ENCODE measurements at places on chromosomes 1 and 21.

GRCh38 chr1:87439821-87440220 lies 111.1 kb downstream of the LMO4 start:
- DNase-seq: no peak

- DNase-seq: no peak
Measured at GRCh38 chr1:230791986-230792564, 44.9 kb downstream of the CAPN9 start.

DNA sequence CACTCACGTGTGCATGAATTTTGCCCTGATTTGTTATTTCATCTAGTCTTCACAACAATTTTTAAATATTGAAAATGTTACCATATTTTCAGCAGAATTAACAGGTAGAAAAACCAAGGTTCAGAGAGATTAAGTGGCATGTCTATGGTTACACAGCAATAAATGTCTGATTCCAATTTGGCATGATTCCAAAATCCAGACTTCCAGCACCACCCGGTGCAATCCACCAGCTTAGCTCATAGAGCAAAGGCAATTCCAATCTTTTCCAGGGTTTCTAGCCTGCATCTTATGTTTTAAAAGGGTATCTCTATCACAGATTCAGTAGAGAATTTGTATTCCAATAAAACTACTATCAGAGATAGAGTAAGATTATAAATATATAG lies 161.8 kb downstream of the TPR start:
- no peak for DNase-seq

- DNase-seq: no peak
Measured at GRCh38 chr1:174939775-174940545, 59.8 kb upstream of the CACYBP start.

- no peak for DNase-seq
Measured at GRCh38 chr21:35491114-35491513, 442.0 kb upstream of the RUNX1 start.

- no peak for DNase-seq
Measured at GRCh38 chr1:3942416-3943122, 42.5 kb upstream of the C1orf174 start.

DNA sequence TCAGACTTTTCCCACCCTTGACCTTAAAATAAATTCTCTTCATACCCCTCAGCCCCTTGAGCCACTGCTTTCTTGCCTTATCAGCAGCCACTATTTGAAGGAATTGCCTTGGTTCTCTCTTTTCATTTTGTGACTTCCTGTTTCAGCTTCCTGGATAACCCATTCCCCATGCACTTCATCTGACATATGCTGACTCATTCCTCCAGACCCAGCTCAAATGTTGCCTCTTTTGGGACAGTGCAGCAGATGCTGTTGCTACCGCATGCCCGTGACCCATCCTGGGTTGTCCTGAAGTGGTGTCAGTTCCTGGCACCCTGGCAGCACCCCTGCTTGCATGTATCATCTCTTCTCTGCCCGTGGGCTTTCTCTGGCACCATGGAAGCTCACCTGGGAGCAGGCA lies 496.1 kb downstream of the PTPRU start:
- no peak for DNase-seq

- DNase-seq: no peak
Measured at GRCh38 chr21:34560021-34560420, 48.0 kb upstream of the KCNE1 start.

DNA sequence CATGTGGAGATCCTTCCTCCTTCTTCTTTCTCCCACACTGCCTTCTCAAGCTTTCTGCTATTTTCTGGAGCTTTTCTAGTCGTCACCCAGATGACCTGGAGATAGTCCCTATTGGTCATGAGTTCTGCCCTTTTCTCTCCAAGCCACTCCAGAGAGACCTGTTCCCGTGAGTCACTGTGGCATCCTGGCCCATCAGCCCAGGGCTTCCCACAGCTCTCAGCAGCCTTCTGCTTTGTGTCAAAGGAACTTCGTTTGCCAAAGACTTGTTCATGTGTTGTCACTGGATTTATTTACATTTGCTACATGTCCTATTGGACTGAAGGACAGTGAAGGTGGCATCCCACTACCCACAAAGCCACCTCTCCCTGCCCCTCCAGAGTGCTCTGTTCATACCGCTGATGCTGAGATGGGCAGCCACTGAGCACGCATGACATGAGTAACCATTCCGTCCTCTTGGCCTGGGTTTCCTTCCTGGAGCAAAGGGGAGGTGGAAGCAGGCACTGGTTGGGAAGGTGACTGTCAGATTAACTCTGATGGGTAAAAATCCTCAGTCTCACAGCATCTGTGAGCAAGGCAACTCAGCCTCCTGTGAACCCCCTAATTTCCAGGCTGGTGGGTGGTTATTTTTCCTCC lies 119.2 kb downstream of the EDEM3 start:
- DNase-seq: no peak

DNA sequence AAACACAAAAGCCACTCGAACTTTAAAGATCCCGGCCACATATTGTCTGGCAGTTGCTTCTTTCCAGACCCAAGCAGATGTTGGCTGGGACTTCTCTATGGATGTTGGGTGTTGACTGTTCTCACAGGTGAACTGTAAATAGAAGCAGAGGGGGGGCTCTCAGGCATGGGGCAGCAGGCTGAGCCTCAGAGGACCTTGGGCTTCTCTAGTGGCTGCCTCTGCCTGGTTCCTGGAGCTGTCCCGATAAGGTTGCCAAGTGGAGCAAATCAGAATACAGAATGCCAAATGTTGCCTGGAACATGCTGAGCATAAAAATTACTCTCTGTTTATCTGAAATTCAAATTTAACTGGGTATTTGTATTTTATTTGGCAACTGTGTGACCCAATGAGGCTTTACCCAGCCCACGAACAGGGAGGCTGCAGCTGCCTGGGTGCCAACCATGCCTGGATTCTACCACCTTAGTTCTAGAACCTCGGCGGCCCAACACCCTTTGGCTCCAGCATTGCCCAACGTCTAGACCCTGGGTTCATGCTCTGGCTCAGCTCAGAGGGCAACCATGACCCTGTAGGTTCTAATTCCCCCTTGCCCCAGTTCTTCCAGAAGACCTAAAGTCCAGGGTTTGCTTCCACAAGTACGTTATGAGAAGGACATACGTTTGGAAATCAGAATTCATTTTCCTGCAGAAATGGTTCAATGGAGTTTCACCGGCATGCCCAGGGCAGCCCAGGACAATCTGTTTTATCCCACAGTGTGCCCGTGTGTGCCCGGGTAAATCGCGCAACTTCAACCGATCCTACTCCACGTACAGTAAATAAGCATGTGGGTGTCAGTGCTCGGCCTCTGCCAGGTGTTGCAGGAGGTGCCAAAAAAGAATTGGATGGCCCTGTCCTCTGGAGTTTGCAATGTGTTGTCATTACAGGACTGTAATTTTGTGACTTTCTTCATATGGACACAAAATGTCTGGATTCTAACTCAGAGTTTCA lies 5.4 kb upstream of the SLC45A1 start:
- no peak for DNase-seq

- no peak for DNase-seq
Measured at GRCh38 chr1:171460018-171460620, 25.2 kb upstream of the PRRC2C start.

- DNase-seq: no peak
Measured at GRCh38 chr1:53196017-53196484, 573 bp upstream of the CPT2 start.

DNA sequence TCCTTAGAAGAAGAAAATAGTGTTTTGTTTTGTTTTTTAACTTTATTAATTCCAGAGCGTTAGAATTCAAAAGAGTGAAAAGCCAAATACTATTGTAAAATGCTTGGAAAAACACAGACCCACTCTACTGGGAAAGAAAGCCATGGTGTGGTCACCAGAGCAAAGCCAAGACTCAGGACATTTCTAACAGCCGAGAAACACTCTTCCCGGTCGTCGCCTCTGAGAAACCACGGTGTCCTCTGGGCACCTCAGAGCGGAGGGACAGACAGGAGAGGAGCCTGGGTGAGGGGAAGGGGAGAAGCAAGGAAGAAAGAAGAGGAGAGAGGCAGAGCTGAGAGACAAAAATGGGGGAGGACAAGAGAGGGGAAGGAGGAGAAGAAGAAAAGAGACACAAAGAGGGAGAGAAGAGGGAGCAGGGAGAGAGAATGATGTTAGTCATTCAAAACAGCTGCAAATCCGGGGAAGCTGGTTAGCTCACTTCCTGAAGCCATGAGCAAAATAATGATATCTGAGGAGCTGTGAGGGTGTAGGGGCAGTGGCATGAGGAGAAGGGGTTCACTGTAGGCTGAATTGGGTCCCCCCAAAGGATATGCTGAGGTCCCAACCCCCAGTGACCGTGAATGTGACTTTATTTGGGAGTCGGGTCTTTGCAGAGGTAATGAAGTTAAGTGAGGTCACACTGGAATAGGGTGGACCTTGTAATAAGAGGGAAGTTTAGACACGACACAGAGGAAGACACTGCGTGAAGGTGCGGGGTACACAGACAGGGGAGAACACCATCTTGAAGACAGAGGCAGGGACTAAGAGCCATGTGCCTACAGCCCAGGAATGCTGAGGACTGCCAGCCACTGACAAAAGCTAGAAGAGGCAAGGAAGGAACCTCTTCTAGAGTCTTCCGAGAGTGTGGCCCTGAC lies 58.2 kb upstream of the DMRTB1 start:
- no peak for DNase-seq

GRCh38 chr1:156658945-156659574 lies 17.1 kb downstream of the BCAN start:
- no peak for DNase-seq

DNA sequence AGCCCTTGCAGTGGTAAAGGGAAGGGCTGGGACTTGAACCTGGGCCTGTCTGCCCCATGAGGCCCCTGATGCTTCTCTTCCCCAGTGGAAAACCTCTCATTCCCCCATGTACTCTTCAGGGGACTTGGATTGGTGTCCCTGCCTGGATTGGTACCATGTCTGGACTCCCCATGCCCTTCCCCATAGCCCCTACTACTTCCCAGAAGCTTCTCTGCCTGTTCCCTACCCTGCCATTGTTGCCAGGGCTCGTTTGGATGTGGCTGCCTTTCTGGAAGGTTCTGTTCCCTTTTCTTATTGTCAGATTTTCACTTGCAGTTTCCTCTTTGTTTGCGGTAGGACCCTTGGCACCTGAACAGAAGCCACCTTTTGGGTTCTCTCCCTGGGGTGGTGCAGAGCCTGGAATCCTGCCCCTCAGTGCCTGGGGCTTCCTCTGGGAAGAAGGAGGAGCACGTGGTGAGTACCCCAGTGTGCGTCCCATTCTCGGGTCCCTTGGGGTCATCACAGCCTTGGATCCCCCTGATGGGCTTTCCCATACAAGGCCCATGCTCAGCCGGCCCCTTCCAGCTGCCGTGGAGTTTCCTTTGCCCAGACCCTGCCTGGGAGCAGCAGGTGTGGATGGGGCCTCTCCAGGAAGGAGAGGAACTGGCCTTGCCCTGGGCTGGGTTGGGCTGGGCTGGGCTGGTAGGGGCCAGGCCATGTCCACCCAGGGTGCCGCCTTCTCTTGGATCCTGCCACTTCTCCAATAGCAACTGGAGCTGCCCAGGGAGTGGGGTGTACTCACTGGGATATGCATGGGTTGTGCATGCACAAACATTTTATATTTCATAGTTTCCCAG lies 281.1 kb downstream of the PTPRU start:
- DNase-seq: no peak

DNA sequence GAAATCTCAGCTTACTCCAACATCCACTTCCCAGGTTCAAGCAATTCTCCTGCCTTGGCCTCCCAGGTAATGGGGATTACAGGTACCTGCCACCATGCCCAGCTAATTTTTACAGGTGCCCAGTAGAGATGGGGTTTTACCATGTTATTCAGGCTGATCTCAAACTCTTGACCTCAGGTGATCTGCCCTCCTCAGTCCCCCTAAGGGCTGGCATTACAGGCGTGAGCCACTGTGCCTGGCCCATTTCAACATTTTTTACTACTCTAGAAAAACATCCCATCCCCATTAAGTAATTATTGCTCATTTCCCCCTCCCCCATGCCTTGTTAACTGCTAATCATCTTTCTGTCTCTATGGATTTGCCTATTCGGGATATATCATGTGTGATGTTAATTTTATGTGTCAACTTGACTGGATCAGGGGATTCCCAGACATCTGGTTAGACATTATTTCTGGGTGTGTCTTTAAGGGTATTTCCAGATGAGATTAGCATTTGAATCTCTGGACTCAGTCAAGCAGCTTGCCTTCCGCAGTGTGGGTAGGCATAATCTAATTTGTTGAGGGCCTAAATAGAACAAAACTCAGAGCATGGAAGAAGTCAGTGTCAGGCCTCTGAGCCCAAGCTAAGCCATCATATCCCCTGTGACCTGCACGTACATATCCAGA lies 33.0 kb upstream of the ZBTB8B start:
- DNase-seq: no peak

GRCh38 chr1:196486346-196486745 lies 121.9 kb downstream of the KCNT2 start:
- no peak for DNase-seq

GRCh38 chr1:37098237-37098636 lies 63.9 kb upstream of the GRIK3 start:
- DNase-seq: no peak

GRCh38 chr1:205287767-205288559 lies 33.6 kb downstream of the NUAK2 start:
- peak; percentile 65 for DNase-seq

DNA sequence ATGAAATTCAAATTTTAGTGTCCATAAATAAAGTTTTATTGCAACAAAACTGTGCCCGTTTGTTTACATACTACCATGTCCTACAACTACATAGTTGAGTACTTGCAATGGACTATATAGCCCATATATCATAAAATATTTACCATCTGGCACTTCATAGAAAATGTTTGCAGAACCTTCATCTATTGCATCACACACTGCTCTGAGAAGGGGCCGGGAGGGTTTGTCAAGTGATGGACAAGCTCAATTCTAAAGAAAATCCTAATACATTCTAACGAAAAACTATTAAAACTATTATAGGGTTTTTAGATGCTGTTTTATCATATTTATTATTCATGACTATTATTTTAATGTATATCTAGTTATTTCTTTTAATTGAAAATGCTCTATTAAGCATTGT lies 35.9 kb downstream of the RGSL1 start:
- DNase-seq: no peak

DNA sequence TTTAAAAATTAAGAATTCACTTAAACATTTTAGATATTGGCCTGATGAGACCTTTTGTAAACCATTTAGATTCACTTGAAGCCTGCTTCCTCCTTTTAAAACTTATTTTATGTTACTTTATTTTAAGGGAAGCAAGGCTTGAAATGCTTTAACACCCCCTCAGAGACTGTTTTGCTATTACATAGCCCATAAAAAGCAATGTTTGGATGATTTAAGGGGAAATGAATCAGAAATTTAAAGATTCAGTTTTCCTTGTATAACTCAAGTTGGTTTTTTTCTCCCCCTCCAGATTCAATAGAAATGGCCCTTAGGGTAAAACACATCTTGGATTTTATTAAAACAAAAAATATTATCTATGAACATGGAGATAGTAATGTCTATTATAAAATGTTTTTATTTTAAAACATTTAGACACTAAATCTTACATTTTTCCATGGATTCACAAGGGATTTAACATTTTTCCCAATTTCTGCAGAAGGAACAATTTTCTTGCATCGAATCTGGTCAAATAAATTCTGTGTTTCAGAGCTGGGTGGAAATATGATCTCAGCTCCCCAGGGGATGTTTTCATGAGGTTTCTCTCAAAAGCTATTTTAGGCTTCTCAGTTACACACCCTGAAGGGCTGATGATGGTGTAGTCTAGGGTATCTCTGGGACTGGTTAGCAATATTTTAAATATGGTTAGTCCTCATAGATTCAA lies 69.3 kb upstream of the WARS2 start:
- DNase-seq: no peak

- DNase-seq: no peak
Measured at GRCh38 chr21:34668803-34669148, at the start of gene CLIC6. TSS of gene CLIC6 (plus strand) at chr21:34668994. CDS start at chr21:34669389, 395 bp downstream.
